ENCODE measurements at places on chromosomes 4 and X.

GRCh38 chr4:176837169-176837895 is 44.6 kb upstream of the VEGFC start:
- no peak for DNase-seq

GRCh38 chr4:102683881-102684609 is 76.7 kb downstream of the MANBA start:
- no peak for DNase-seq

DNA sequence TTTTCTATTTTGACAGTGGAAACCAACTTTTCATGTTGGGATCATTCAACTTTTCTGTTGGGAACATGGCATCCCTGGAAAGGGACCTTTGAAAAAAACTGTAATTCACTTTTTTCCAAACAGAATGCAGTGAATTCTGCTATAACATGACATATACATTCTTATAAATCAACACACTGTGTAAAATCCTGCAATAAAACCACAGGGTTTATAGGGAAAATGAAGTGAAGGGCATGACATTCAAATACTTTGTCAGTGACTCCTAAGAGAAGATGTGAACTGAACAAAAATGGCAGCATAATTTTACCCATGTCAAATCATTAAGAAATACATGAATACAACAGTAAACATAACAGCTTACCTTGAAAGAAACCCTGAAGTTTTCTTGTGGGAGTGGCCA is 264.5 kb upstream of the ANKRD50 start:
- DNase-seq: no peak

DNA sequence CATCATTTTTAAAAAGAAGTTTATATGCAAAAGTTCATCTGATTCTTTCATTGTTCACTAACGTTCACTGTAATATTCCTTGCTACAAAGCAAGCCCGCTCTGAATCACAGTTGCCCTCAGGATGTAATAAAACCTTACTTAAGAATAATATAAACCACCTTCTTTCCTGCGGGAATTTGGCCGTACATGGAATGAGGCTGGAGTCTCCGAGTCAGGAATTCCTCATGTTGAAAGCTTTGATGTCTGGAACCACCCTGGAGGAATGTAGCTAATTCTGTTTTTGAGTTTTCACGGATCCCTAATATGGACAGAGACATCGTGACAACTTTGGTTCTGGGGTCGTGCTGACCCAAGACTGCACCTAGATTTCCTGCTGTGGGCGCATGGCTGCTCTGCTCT is 58.5 kb downstream of the CRLF2 start:
- no peak for DNase-seq

- DNase-seq: no peak
Measured at GRCh38 chr4:88196523-88197185, 38.2 kb upstream of the ABCG2 start.

GRCh38 chr4:103012060-103012459 is 7.4 kb downstream of the SLC9B1 start:
- DNase-seq: no peak

DNA sequence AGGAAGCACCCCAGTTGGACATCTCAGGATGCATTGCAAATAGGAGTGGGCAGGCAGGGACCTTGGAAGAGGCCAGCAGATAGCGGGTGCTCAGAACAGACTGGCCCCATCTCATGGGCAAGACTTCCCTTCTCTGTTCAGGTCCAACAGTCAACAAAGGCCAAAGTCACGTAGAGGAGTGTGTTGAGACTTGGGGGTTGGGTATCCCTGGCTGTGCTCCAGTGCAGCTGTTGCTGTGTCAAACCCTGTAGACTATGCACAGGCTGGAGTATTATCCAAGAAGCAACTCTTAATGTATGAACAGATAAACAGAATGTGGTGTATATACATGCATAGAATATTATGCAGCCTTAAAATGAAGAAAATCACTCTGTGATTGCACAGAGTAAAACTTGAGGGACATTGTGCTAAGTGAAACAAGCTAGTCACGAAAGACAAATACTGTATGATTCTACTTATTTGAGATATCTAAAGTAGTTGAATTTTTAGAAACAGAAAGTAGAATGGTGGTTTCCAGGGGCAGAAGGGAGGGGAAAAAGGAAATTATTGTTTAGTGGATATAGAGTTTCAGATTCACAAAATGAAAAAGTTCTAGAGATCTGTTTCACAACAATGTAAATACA is 192.1 kb upstream of the LCORL start:
- no peak for DNase-seq

DNA sequence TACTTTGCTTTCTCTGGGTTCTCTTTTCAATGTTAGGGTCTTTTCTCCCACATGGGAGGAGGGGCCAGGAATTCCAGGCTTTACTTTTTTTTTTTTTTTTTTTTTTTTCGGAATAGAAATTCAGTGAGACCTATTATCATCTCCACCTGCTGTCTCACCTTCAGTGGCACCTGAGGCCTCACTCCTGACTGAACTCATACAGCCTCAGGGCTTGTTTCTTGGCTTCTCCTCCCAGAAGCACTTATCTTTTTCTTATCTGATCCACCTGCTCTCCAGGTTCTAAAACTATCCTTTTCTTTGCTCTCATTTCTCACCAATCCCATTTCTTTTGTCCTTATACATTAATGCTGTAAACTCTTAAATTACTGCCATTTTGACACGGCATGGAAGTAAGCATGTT is 117.3 kb upstream of the PPP3CA start:
- DNase-seq: no peak

- no peak for DNase-seq
Measured at GRCh38 chr4:137531168-137531985, 917 bp downstream of the PCDH18 start.

GRCh38 chrX:151039351-151039750 is 56.2 kb downstream of the HMGB3 start:
- DNase-seq: no peak

- no peak for DNase-seq
Measured at GRCh38 chr4:150315691-150316090, 237.4 kb downstream of the DCLK2 start.

GRCh38 chr4:100644150-100644549 is 126.3 kb upstream of the EMCN start:
- DNase-seq: no peak

- DNase-seq: no peak
Measured at GRCh38 chr4:8703401-8703696, 110.8 kb downstream of the CPZ start.

GRCh38 chr4:137597752-137598430 is 65.6 kb upstream of the PCDH18 start:
- DNase-seq: no peak

- DNase-seq: no peak
Measured at GRCh38 chrX:80306007-80306406, 114.2 kb upstream of the TENT5D start.

- no peak for DNase-seq
Measured at GRCh38 chr4:165208221-165208652, 876 bp downstream of the KLHL2 start.

DNA sequence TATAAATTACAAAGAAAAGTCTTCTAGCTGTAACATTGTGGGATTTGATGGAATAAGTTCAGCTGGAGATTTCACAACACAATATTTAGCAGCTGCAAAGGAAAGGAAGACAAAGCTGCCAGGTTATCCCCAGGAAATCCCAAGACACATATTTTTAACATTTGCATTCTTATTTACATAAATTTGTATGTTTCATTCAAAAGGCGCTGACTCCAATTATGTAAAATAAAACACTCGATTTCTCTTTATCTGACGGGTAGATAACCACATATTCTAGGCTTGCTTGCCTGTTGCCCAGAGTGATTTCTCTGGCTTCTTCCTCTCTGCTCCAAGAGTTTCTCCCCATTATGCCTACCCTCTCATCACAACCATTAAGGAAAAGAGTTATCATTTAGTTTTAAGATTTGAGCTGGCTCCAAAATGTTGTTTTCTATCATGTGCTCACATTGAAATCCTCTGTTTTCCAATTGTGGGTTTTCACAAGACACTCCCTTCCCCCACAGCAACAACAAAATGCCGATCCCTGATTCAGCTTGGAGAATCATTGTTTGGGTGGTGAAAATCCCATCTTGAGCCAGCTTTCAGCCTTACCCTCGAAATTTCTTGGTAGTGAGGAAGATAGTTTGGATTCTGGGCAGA is 128.2 kb upstream of the RASGEF1B start:
- no peak for DNase-seq

DNA sequence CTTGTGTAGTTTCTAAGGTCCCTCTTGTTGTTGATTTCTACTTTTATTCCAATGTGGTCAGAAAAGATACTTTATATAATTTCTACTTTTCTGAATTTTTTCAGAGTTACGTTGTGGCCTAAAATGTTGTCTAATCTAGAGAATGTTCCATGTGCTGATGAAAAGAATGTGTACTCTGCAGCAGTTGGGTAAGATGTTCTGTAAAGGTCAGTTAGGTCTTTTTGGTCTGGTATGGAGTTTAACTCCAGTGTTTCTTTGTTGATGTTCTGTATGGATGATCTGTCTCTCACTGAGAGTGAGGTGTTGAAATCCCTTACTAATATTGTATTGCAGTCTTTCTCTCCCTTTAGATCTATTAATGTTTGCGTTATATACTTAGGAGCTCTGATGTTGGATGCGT is 37.0 kb upstream of the GPRIN3 start:
- no peak for DNase-seq

DNA sequence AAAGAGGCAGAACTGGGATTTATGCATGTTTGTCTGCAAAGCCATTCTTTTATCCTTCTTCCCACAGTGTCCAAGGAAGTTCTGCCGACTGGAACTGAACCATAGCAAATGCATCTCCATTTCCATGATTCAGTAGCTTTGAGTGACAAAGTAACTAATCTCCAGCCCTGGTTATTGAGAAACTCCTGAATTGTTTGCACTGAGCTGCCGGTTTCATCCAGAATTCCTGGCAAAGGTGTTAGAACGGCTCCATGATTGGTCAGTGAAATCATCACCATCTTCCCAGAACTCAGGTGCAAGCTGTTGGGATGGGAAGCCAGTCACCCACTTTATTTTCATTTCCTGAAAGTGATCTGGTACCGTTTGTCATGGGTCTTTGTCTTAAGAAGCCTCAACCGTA is 47.0 kb upstream of the SLC34A2 start:
- DNase-seq: no peak

- no peak for DNase-seq
Measured at GRCh38 chr4:40931841-40932240, 182.1 kb downstream of the NSUN7 start.

GRCh38 chr4:37438564-37439279 is 194.2 kb downstream of the NWD2 start:
- DNase-seq: no peak

DNA sequence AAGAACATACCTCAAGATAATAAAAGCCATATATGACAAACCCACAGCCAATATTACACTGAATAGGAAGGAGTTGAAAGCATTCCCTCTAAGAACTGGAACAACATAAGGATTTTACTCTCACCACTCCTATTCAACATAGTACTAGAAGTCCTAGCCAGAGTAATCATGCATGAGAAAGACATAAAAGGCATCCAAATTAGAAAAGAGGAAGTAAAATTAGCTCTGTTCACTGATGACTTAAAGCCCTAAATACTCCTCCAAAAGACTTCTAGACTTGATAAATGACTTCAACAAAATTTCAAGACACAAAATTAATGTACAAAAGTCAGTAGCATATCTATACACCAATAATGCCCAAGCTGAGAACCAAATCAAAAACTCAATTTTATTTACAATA is 235.7 kb downstream of the NKX6-1 start:
- DNase-seq: no peak

GRCh38 chr4:113444386-113444785 is 317.2 kb downstream of the CAMK2D start:
- DNase-seq: no peak

DNA sequence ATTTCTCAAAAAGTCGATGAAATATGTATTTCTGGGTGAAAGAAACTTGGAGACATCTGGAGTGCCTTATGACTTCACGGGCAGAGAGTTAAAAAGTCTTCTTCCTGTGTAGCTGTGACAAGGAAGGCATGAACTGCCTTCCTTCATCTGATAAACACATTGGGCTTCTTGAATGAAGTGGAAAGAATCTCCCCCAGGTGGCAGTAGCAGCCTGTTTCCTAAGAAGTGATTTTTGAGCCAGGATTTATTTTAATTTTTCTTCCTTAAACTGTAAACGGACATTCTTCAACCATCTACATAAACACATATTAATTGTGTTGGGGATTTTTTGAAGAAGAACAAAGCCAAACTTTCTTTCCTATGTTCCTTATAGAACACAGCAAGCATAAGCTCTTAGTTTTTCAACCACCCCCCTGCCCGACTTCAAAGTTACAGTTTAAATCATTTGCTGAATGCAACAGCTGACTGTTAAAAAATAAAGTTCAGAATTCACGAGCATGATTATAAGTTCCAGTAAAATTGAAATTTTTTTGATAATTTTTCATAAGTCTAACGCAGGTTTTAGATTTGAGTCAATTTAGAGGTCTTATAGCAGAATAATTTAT is 980 bp upstream of the GIMD1 start:
- no peak for DNase-seq

- no peak for DNase-seq
Measured at GRCh38 chrX:17170973-17171372, 204.0 kb upstream of the NHS start.

- DNase-seq: no peak
Measured at GRCh38 chr4:184282895-184283654, 65.4 kb upstream of the ENPP6 start.

GRCh38 chr4:168449719-168450452 is 30.4 kb downstream of the DDX60L start:
- no peak for DNase-seq

DNA sequence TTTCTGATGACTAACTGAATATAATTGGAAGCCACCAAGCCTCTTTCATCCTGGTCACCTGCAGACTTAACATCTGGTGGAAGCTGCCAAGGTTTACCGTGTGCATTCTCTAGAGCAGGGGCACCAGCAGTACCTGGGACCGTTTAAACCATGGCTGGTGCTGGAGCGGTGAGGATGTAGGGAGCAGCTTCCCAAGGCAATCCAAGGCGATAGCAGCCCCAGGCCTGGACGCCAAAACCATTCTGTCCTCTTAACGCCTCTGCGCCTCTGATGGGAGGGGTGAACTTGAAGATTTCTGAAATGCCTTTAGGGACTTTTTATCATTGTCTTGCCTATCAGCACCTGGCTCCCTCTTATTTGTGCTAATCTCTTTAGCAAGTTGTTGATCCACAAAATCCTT is 37.3 kb upstream of the SPANXN2 start:
- no peak for DNase-seq

Data from vagina (tissue), 2 donors.